ENCODE measurements at places on chromosomes 6 and 20.
A peak's percentile ranks its signal among the peaks of the same experiment; 100 is the strongest.

DNA sequence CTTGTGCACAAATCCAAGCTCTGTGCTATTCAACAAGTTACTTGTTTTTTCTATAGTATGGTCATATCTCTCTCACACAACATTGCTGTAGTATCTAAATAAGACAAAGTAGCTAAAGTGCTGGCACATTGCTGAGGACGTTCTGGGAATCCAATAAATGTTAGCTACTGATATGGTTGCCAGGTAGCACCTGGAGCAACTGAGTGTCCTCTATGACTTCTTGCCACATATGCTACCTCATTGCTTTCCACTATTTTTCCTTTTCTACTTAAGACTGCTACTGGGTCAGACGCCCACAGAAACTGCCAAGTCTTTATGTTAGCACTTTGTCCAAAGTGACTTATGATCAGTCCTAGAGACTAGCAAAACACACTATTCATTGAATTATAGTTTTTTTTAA lies 85.3 kb downstream of the SYCP2 start:
- no peak for DNase-seq

DNA sequence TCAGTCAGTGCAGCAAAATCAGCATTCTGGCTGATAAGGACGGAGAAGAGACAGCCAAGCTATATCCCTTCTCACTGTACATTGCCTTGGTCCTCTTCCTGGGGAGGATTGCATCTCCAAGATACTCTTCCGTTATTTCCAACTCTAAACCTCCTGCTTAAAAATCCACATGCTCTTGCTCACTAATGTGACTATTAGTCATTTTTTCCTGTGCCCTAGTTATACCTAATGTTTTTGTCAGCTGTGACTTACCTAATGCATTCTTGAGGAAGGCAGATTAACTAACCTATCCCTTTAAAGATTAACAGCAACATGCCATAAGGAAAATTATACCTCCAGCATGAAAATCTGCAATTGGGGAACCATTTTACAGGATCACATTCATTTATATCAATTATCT lies 317.6 kb downstream of the BTBD9 start:
- no peak for DNase-seq

DNA sequence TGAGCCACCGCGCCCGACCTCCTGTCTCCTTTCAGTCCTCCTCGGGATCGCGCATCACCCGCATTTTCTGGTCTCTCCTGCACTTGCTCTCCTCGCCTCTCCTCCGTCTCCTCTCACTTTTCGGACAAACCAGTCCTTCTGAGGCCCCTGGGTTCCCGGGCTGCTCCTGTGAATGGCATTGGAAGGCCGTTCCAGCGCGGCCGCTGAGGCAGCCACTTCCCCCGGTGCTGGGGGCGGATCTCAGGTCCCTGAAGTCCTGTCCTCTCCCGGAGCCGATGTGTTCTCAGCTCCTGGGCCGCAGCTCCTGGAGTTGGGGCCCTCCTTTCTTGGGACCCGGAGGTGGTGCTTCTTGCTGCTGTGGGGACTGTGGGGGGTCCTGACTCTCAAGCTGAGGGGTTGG lies 803 bp downstream of the MICB start:
- DNase-seq = no peak

DNA sequence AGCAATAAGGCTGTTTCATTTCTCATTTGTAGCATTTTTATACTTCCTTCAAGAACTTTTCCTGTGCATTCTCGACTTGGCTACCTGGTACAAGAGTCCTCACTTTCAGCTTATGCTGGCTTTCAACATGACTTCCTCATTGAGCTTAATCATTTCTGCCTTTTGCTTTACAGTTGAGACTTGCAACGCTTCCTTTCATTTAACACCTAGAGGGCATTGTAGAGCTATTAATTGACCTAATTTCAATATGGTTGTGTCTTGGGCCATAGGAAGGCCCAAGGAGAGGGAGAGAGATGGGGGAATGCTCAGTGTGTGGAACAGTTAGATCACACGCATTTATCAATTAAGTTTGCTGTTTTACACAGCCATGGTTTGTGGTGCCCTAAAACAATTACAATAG lies 37.2 kb downstream of the SLC22A2 start:
- no peak for DNase-seq

DNA sequence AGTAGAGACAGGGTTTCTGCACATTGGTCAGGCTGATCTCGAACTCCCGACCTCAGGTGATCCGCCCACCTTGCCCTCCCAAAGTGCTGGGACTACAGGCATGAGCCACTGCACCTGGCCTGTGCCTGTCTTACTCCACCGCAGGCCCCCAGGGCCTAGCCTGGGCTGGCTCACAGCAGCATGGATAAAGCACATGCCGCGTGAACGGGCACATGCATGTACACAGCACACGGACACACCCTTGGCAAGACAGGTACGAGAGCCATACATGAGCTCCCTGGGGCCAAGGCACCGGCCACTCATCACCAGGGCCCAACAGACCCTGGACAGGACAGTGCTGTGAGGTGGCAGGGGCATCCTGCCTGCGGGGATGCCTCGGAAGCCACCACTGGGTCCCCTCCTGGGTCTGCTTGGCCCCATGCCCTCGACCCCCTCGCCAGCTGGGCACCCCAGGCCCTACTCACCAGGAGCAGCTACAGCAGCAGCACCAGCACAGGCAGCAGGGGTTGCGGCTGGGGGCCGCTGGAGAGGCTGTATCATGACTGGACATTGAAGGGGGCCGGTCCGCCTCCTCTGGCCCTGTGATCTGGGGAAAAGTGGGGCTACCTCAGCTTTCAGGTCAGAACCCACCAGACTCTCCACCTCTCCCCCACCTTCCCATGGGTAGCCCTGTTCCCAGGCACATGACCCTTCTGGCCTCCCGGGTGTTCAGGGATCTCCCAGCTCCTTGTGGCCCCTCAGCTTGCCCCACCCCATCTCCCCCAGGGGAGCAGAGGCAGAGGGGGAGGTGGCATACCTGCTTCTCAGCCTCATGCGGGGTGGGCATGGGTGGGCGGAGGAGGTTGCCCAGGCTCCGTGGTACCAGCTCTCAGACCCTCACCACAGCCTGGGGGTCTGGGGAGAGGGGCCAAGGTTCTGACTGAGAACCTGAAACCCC lies 3.0 kb downstream of the RGS19 start:
- DNase-seq = no peak

DNA sequence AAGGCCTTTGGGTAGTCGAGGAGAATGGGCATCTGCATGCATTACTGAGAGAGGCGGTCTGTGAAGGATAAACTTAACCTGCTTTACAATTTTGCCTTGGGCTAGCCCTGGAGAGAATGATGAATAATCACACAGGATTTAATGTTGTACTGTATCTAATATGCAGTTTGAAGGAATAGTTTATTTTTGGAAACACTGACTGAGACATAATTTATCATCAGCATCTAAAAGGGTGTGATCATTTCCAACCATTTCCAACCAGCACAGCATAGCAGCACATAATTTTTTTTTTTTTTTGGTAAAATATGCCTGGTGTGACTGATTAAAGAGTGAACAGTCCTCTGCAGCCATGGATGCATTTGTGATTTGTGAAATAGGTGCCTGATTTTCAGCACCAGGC lies 519.5 kb downstream of the PHF3 start:
- DNase-seq = no peak

DNA sequence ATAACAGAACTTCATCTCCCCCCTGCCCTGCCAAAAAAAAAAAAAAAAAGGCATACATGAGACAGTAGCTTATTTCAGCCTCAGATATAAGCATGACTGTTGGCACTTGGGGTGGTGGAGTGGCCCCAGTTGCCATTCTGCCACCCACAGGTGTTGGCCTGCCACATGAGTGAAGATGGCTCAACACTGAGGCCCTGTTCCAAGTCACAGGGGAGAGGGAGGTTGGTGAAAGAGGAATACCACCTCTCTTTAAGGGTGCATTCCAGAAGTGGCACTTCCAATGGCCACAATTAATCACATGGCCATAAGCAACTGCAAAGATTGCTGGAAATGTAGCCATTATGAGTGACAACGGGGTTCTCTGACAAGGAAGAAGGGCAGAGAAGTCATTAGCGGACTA lies 61.9 kb upstream of the JARID2 start:
- no peak for DNase-seq

DNA sequence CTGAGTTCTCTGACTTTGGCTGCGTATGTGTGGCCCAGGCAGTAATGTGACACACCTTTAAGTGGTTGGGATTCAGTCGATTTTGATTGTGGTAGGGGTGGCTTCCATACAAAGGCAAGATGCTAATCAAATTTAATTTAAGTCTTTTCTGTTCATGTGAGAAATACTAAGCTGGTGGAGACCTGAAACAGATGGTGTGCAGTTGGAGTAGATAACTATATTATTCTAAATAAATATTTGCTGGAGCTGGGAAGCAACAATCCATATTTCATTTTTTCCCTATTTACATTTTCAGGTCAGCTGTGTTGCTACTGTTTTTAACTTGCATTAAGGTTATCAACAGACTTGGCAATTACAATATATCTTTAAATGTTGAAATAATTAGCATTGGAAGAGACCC lies 67.4 kb upstream of the C20orf144 start:
- no peak for DNase-seq

DNA sequence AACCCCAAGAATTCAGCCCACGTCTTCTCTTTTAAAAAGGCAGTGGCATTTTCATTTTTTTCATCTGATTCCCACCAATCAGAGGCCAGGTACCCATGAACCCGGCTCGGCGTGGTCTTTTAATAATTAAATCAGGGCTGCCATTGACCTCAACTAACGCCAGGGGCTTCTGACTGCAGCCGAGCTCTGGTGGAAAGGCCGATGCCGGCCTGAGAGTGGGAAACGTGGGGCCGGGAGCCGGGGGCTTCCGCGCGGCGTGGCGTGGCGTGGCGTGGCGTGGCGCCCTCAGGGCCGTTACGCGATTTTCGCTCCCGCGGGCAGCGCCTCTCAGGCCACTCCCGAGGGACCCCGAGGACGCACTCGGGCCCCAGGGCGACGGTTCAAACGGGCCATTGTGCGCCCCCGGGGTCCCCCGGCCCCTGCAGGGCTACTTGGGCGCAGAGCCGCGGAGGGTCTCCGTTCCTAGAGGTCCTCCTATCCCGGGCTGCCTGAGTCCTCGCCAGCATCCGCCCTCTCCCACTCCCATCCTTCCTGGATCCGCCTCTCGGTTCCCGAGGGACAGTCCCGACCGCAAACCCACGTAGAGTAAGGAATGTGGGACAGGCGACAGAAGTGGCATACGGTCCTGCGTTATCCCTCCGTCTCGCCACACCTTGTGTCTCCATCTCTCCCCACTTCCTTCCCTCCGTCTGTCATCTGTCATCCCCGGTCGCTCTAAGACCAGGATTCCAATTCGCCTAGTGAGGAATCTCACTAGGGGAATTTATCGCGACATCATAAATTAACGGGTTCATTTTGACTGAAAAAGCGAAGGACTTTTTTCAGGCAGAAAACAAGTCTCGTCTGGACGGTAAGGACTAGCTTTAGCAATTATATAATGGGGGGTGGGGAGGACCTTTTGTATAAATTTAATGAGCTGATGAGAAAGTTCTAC lies 876 bp upstream of the TBPL1 start:
- peak; percentile 61 for DNase-seq

GRCh38 chr20:47773371-47773786 lies 11.9 kb downstream of the SULF2 start:
- DNase-seq = no peak

- no peak for DNase-seq
These were observed 31.0 kb downstream of the KCNQ2 start for GRCh38 chr20:63441136-63442099.

DNA sequence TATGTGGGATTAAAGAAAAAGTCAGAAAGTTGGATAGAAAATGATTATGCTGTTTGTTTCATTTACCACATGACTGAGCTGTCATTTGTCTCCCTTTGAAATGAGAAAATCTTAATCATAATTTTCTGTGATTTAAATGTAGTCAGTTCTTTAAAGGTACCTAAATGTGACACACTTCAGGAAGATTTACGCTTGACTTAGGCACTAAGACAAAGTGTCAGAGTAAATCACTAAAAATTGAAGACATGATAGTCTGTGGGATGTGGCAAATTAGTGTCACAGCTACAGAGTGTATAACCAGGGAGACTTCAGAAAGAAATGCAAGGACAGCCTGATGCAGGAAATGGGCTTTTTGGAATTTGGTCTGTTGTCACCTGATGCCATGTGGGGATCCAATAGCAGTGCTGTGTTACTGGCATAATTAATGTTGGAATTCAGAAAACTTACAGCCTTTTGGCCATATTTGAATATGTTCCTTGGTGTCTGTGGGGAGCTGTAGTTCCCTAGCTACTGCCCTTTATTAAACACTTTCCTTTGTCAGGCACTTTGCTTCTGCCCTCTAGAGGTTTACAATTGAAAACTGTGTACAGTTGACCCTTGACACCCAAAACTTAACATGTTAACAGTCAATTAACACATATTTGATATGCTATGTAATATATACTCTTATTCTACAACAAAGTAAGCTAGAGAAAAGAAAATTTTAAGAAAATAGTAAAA lies 493.8 kb downstream of the UTRN start:
- no peak for DNase-seq

GRCh38 chr6:1716868-1717267 lies 107.2 kb downstream of the FOXC1 start:
- DNase-seq = no peak

DNA sequence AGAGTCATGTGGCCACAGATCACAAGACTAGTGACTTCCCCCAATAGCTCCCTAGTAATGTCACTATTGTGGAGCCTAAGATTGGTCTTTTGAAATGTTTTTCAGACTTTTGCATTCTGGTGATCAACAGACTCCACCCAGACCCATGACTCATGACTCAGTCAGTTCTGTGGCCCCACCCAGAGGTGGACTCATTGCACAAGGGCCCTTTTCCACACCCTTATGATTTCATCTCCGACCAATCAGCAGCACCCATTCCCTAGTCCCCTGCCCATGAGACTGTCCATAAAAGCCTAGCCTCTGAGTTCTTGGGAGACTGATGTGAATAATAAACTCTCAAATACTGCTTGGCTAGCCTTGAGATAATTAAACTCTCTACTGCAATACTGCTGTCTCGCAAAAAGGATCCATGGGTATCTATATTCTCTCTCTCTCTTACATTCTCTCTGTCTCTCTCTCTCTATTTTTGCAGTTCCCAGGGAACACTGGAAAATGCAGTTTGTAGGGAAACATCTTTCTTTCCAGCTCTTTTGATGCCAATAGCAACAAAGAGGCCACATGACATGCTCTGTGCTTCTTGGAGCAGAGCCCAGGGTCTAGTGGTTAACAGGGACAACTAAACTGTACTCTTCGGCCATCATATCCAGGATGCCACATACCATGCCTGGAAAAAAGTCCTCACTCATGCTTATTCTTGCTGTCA lies 71.3 kb upstream of the IYD start:
- DNase-seq = no peak
